Hippocampal formation (tissue), 2 donors: ENCODE measurements at places on chromosomes 2 and 18.

DNA sequence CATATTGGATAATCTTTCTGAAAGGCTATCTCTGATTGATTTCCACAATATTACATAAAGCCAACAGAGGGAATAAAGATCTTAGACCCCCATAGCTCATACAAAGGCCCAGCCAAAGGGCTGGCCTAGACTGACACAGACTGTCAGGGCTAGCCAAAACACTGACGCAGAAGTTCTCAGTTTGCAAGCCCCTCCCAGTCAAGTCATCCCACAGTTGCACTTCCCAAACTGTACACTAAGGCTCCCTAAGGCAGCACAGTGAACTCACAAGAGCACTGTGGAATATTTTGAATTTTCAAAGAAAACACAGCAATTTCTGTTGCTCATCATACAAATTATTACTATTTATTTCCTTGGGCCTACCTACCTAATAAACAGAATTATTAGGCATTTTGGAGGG, 244.9 kb downstream of the SP3 start:
- no peak for DNase-seq

DNA sequence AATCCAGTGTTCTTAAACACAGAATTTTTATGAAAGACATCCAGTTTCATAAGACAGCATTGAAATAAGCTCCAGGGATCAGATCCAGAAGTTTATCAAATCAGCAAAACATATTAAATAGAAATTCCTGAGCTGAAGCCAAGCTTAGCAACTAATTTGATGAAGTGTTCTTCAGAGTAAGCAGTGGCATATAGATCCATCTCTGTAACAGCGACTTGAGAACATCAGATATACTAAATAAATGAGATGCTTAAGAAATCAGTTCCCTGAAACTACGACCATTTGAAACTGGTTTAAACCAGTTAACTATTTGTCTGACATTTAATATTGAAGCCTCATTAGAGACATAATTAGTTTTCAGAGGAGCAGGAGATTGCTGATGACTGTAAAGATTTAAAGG, 34.1 kb downstream of the PPP1R1C start:
- DNase-seq = no peak

DNA sequence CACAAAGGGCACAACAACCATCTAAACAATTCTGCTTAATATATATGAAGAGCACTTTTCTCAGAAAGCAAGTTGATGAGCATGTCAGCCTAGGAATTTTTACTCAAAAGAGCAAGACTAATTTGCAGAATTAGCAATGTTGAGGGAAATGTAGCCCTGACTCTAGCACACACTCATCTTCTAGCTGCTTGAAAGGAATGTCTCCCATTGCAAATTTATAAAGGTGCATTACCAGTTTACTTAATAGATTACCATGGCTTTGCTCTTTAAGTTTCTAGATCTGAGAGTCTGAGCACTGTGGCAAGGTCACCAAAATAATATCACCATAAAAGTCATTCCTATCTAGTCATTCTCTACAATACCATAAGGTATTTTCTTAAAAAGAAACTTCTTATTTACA, 40.8 kb downstream of the USP40 start:
- DNase-seq = no peak

DNA sequence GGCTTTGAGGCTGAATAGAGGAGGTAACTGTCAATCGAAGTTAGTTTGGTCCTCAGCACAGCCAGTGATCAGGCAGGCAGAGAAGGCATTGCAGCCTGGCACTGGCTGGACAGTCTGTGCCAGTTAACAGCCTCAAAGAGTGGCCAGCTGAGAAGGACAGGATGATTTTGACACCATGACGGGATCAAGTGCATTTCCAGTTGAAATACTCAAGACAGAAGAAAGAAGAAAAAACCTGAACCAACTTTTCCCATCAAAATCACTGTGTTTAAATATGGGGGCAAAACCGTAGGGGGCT, 96.7 kb upstream of the ZCCHC2 start:
- no peak for DNase-seq

DNA sequence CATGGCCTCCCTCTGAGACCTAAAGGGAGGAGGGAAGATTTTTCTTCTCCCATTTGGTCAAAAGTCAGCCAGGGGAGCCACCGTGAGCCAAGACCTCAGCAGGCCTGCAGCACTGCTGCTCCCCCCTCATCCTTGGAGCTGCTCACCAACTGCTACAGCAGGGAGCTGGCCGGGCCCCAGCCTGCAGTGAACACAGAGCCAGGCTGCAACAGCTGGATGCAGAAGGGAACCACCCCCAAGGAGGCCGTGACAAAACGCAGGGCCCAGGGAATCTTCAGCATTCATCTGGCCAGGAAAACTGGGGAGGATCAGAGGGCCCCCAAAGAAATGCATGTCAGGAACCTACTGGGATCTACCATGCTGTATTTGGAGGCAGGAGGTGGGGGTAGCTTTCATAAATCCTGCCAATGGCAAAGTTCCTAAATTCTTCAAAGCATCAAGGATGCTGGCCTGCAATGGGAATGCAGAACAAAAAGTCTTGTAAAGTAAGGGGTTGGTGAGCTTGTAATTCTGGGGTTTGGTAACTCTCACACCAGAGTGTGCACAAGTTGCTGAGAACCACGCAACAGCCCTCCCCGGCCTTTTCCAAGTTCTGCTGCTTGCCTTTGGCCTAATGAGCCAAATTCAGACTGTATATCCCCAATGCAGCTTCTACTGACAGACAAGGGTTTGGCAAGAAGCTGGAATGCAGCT, 61.0 kb downstream of the CACNB4 start:
- no peak for DNase-seq

GRCh38 chr18:227902-228301, 39.9 kb downstream of the THOC1 start:
- DNase-seq = no peak

GRCh38 chr2:55014962-55015939, 35.0 kb downstream of the RTN4 start:
- DNase-seq = peak; percentile 32

DNA sequence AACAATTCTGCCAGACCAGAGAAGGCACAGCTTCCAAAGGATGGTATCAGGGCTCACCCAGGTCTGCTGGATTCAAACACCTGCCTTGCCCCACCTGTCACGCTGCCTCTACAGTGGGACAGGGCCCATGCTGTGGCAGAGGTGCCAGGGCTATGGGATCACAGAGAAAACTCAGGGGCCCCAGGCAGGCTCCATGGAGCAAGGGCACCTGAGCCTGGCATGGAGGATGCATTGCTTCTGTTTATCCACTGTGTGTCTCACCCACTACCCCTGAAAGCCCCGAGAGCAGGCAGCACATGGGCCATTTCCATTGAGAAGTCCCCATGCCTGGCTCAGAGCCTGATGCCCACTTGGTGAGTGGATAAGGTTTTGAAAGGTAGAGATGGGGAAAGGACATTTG, 76.0 kb downstream of the TNS1 start:
- no peak for DNase-seq
